ENCODE measurements at places on chromosomes 5 and 9.

GRCh38 chr5:175452166-175452565, 8.2 kb upstream of the DRD1 start:
- no peak for DNase-seq

DNA sequence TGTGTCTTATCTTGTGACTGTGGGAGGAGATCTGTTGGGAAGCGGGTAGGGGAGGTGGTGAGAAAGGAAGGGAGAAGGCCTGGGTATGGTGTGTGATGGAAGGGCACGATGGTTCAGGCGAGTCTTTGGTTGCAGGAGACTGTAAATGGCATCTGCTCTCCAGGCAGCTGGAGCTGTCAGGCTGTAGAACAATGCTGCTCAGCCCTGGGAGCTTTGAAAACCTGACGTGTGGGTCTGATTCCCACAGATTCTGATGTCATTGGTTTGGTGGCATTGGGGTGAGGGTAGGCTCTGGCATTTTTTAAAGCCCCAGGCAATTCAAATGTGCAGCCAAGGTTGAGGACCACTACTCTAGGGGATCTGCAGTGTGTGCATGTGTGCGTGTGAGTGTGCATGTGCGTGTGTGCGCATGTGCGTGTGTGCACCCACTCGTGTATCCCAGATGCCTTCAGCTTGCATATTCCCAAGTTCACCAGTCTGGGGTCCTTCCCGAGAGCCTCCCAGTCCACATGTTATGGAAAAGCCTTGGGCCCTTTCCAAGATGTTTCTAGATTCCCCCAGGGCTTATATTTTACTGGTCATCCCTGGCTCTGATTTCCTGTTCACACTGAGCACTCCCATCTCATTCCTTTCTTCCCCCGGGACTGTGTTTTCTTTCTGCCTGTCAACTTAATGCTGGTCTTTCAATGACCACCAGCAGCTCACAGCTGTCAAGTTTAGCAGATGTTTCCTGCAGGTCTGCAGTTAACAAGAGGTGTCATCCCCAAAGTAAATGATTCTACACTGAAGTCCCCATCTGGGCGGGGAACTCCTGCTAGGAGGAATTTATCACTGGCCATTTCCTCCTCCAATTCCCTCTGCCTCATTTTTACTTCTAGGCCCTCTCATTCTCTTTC, 34.0 kb downstream of the BOD1 start:
- no peak for DNase-seq

DNA sequence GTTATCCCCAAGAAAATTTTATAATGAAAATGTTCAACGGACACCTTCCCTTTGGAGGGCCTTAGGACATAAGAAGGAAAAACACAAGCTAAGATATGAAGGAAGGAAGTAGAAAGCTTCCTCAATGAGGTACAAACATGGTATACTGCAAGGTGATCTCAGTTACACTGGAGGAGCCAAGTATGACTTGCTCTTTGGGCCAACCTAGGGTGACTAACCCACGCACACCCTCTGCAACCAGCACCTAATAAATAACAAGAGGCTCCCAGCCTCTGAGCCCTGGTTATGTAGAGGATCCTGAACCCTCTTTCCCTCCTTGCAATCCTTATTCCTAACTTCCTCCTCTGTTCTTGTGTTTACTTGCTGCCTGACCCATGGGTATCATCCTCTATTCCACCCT, 38.3 kb upstream of the KCNV2 start:
- DNase-seq = no peak

DNA sequence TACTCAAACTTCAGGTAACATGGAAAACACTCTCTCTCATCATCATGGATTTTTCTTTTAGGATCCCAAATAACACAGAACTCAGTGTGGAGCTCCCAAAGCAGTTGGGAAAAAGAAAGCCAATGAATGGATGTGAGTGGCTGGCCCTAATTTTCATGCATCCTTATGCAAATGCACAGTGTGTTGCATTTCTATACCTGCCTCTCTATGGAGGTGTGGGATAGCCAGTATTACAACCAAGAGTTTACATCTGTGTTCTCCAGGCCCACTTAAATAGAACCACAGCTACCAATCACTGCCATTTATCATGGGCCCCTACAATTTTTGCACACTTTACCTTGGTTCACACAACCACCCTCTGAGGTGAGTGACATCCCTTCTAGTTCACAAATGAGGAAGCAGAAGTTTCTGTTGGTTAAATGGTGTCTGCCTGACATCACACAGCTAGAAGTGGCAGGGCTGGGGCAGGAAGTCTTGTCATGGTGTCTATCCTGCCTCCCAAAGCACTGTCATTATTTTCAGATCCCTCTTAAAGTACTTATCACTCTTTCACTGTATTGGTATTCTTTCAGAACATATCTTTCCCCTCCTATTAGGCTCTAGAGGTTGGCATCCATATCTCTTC, 17.3 kb downstream of the MAMDC2 start:
- peak; percentile 31 for DNase-seq

- peak; percentile 56 for DNase-seq
These were observed 19.4 kb downstream of the CXCL14 start for GRCh38 chr5:135559354-135559753.

GRCh38 chr5:170749911-170750431, 33.6 kb upstream of the GABRP start:
- DNase-seq = no peak
